ENCODE measurements at places on chromosomes 1 and 21. TPM values are rescaled to one million over a fixed set of nuclear protein-coding genes. Genes with fewer than 3 reads are reported as not detected.

Gene SYTL1
- 16.5 TPM for total RNA-seq

Gene RPTN
- total RNA-seq: not detected

DNA sequence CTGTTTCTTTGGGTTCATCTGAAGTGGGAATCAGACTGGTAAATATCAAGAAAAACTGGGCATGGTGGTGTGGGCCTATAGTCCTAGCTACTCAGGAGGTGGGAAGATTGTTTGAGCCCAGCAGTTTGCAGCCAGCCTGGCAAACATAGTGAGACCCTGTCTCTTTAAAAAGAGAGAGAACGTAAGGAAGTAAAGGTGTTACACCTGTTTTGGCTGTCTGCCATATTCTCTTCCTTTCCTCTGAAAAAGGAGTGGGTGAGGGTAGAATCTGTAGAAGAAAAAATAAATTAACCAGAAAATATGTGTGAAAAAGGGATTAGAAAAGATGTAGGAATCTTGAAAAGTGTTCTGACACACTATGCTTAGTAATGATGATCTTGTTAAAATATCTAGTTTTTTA, 20.0 kb downstream of the AHCYL1 start:
- H3K4me1 ChIP-seq: peaks cover 37% of the 10 kb centered on the region
- H3K36me3 ChIP-seq: peaks cover 16% of the 10 kb centered on the region
- H3K27me3 ChIP-seq: no peaks in the 10 kb centered on the region
- peak overlapping the region; percentile 67 for H3K4me3 ChIP-seq
- DNase-seq: no peak

GRCh38 chr1:29396438-29397255, 160.3 kb downstream of the PTPRU start:
- no peak overlapping the region for H3K27ac ChIP-seq
- H3K4me3 ChIP-seq: no peak overlapping the region
- H3K27me3 ChIP-seq: peaks cover 64% of the 10 kb centered on the region
- DNase-seq: no peak
- no peaks in the 10 kb centered on the region for H3K4me1 ChIP-seq

GRCh38 chr1:168454211-168454815, 89.5 kb downstream of the XCL2 start:
- H3K27me3 ChIP-seq: no peaks in the 10 kb centered on the region
- H3K4me3 ChIP-seq: no peak overlapping the region
- no peak overlapping the region for H3K27ac ChIP-seq
- H3K36me3 ChIP-seq: no peaks in the 10 kb centered on the region
- DNase-seq: no peak
- H3K4me1 ChIP-seq: peaks cover 15% of the 10 kb centered on the region

DNA sequence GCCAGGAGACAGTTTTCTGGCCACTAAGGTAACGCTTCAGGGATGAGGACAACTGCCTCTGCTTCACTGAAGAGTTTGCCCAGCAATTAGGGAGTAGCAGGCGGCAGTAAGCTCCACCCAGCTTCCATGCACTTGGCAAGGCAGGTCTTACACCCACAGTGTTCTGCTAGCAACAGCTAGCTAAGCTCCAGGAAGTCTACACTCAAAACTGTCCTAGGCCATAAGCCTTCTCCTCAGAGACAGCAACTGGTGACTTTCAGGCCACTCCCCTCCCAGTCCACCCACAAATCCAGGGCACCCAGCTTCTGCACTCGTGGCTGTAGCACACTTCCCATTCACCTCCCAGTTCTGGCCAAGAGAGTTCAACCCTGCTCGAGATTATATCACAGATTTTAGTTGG, 47.3 kb downstream of the KMO start:
- H3K36me3 ChIP-seq: no peaks in the 10 kb centered on the region
- H3K4me1 ChIP-seq: peaks cover 9% of the 10 kb centered on the region
- no peak for DNase-seq
- no peak overlapping the region for H3K27ac ChIP-seq
